Esophagus squamous epithelium (tissue), 5 donors: ENCODE measurements at places on chromosomes 2 and 18. TPM values are rescaled to one million over a fixed set of nuclear protein-coding genes. Genes with fewer than 3 reads are reported as not detected.

The RGPD4 gene
- not detected for total RNA-seq

The UPP2 gene
- not detected for total RNA-seq

The DPP4 gene
- 3.1 TPM for total RNA-seq

The NABP1 gene
- 29.2 TPM for total RNA-seq

The RUFY4 gene
- total RNA-seq: not detected

DNA sequence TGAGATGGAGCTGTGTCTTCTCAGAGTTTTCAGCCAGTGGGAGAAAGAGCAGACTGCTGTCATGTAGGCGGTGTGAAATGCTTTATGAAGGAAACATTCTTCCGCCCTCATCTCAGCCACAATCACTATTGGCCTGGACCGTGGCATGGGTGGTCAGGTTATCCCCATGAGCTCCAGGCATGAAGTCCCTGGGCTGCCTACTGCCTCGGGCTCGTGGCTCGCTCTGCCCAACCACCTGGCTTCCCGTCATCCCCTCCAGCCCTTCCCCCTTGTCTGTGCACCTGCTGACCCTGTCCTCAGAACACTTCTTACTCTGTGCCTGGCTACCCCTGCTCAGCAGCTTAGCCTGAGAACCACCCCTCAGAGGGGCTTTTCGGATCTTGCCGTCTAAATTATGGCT is 15.5 kb downstream of the COLEC11 start:
- DNase-seq: no peak

DNA sequence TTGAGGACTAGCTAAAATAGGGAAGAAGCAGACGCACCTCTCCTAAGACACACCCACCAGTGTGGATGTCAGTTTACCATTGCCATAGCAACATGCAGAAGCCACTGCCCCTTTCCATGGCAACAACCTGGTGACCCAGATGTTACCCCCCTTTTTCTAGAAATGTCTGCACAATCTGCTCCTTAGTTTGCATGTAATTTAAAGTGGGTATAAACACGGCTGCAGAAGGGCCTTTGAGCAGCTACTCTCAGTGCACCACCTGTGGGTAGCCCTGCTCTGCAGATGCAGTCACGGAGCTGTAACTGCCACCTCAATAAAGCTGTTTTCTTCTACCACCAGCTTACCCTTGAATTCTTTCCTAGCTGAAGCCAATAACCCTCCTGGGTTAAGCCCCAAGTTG is 87.1 kb downstream of the FBXO15 start:
- no peak for DNase-seq

DNA sequence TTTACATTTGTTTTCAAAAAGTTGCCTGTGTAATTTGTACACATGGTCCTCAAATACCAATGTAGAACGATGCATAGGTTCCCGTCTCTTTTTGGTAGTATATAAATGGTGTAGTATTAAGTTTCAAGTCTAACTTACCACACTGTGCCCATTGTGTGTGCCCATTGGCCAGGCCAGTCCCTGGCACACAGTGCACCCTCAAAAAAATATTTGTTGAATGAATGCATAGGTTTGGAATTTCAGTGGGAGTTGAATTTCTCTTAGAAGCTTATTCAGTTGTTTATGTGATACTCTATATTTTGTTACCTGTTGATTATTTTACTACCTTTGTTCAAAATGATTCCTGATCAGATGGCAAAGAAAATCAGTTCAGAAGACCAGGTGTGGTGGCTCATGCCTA is 30.1 kb downstream of the IDH1 start:
- no peak for DNase-seq

GRCh38 chr2:3288470-3289170 is 89.0 kb downstream of the EIPR1 start:
- DNase-seq: no peak

GRCh38 chr2:37377187-37377532 is 32.7 kb downstream of the QPCT start:
- no peak for DNase-seq

GRCh38 chr2:128325611-128326181 is 7.0 kb upstream of the HS6ST1 start:
- no peak for DNase-seq

GRCh38 chr18:31736630-31737029 is 24.1 kb downstream of the SLC25A52 start:
- DNase-seq: no peak

- DNase-seq: no peak
These were observed 132.3 kb upstream of the RND3 start for GRCh38 chr2:150619607-150620330.

- DNase-seq: no peak
These were observed 354.6 kb upstream of the SETBP1 start for GRCh38 chr18:44325903-44326635.

DNA sequence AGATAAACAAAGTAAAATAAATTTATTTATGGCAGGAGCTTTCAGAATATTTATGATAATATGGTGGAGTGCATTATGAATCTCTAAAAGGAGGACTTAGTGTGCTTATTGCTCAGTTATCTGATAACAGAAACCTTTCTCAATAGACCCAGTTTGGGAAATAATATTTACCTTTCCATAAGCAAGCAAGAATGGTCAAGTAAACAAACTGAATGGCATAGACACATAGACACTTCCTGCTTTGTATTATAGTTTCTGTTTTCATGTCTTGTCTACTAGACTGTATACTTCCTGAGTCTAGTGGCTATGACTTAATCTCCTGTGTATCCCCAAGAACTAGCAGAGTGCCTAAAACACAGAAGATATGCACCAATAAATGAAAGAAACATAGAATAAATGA is 87.8 kb downstream of the UPP2 start:
- no peak for DNase-seq

DNA sequence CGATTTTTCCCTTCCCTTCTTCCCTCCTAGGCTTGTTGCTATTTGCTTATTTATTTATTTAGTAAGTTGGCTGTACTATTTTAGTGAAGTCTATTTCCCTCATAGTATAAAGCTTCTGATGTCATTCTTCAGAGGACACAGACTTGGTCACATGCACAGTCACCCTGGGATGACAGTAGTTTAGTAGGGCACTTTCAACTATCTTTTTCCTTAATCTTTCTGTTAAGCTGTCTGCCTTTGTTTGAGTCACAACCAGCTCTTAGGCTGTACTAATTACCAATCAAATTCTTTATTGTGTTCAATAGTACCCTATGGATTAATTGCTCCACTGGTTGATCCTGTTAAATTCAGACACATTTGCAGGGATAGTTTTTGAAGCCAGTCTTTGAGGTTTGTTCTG is 26.9 kb upstream of the RAB31 start:
- DNase-seq: no peak
